ENCODE measurements at places on chromosomes 6 and 20.

DNA sequence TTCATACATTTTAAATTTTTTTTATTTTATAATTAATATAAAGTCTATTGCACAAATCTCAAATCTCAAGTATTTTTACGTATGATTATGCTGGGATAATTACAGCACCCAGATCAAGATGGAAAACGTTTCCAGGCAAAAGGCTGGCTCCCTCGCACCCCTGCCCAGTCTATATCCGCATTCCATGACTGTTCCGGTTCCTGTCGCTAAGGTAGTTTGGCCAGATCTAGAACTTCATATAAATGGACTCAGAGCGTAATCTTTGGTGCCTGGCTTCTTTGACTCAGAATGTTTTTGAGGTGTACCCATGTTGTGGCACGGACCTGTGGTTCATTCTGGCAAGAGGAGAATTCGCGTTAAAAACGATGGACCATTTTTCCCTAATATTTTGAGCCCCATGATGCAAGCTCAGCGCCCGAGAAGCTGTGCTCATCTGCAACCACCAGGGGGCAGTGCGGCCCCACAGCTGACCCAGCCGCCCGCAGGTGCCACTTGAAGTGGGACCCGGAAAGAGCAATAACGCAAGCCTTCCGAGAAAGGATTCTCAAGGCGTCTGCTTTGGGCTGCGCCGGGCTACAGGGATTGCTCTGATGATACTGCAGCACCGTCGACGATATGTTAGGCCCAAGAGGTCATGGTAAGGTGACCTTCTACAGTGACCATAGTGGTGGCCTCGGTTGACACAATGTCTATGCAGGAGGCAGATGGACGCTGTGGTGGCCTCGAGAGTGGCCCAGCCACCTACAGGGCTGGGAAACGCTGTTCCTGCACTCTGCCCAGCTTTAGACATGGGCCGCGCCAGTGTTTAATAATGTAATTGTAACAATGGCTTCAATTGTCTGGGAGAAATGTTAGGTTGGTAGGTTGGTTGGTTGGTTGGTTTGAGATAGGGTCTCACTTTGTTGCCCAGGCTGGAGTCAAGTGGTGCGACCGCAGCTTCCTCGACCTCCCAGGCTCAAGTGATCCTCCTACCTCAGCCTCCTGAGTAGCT is 160.1 kb downstream of the ZMYND8 start:
- DNase-seq, result peak; percentile 31

- DNase-seq, result no peak
Observed at GRCh38 chr6:17894905-17895304, 92.5 kb downstream of the KIF13A start.

DNA sequence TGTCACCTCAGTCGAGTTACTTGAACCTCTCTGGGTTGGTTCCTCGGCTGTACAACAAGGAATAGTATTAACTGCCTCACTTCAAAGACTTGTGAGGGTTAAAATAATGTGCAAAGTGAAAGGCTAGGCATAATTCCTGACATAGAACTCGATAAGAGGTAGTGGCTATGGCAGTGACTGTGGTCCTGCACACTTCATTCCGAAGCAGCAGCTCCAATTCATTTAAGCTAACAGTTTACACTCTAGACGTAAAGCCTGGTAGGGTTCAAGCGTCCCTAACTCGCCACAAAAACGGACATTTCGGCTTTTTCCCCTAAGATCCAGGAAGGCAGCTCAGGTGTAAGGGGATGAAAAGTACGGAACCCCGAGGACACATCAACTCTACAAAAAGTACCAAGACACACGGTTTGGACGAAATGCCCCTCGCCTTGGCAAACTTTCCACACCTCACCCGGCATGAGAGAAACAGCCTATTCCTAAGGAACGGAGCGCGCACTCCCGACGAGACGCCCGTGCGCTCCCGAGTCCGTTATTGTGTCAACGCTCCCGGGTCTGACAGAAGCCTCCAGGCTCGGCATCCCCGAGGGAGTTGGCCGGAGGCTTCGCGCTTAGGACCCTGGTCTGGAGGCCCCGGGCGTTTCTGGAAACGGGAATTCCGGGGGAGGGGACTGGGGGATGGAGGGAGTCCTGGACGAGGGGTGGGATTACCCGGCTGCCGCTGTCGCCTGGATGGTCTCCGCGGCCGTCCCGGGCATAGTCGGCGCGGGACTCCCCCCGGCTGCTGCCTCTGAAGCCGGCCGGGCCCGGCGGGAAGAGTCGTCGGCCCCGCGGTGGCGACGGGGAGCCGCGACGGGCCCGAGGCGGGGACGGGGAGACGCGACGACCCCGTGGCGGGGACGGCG is 937 bp downstream of the ZNF318 start:
- no peak for DNase-seq

DNA sequence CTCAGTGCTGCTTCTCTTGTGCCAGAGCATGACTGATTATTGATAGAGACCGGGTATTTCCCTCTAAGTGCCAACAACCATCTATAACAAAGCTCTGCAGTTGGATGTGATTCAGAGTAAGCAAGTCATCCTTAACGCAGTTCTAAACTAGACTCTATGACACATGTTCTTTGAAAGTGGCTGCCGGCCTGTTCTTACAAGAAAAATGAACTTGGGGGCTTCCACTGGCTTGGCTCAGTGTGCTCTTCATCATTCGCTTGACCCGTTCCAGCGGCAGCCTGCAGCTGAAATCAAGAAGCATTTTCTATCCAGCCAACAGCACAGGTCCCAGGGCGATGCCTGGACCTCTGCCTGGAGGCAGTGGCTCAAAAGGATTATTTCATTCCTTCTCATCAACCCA is 29.8 kb downstream of the GFOD1 start:
- DNase-seq, result no peak

DNA sequence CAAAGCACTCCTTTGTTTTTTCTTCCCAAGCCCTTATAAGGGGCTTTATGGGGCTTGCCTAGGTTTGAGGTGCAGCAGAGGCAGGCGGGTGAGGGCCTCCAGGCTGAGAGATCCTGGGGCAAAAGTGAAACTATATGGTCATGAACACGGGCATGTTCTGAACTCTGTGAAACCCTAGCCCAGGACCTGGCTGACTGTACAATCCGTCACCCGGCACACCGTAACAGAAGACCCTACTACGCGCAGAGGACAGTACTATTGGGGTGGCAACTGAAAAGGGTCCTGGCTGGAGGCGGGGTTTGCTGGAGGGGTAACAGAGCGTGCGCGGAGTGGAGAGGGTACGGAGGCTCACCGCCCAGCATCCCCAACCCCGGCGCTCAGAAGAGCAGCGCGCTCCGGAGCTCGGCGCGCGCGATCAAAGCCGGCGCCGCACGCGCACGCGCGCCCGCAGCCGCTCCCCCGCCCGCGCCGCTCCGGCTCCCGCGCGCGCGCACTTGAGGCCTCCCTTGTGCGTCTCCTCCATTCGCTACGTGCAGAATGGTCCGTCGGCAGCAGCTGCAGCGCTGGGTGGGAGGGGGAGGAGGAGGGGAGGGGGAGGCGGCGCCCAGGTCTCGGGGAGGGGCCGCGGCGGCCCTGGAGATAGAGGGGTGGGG is 54.2 kb downstream of the MRPL14 start:
- peak; percentile 57 for DNase-seq

- DNase-seq, result no peak
Observed at GRCh38 chr6:97456070-97456469, 173.1 kb upstream of the MMS22L start.

GRCh38 chr20:48736636-48737035 is 91.2 kb downstream of the PREX1 start:
- DNase-seq, result no peak

DNA sequence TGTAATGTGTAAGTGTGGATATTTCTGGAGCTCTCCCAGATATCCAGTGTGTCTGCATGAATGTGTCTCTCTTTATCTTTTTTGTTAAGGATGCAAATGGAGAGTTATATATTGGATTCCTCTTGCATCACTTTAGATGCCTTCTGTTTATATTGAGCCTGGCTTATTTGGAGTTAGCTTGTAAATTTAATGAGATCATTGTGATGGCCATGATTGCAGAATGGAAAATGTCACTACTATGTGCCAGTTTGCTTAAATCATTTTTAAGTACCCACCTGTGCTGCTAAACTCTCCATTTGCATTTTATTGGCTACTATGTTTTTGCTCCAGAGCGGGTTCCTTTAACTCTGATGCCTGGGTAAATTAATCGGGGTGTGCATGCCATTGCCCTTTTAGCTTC is 334.8 kb downstream of the UTRN start:
- DNase-seq, result no peak

- no peak for DNase-seq
Observed at GRCh38 chr6:11398451-11399326, 138.9 kb upstream of the TMEM170B start.

DNA sequence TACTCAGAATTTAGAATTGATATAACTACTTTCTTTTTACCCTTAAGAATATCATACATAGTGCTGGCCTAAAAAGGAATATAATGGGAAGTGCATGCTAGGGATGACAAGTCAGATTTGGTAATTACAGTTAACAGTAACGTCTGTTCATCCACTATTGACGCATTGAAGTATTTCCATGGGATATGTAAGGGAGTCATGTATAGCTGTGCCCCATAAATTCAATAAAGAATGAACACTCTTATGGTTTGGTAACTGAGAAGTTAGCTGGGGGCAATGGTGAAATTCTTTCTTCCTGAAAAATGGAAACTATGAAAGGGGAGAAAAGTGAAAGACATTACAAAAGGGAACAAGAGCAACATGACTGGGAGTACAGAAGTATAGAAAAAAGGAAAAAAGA is 2.6 kb upstream of the COL19A1 start:
- DNase-seq, result no peak

- DNase-seq, result no peak
Observed at GRCh38 chr6:84274856-84275255, 47.4 kb upstream of the CEP162 start.

DNA sequence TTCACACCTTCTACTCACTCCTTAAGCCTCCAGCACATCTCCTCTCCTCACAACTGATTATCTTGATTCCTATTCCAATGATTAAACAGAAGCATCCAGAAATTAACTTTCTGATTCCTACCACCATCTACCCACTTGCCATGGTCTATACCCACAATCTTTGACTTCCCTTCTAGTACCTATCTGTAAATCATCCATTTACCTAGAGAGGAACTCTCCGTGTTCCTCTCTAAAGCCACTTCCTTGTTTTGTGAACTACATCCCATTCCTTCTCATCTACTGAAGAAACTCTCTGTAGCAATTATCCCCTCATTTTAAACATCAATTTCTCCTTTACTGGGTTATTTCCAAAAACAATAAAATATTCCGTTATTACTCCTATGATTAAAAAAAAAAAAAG is 167.3 kb downstream of the ARHGAP18 start:
- DNase-seq, result no peak

- DNase-seq, result no peak
Observed at GRCh38 chr6:117469791-117470190, 12.7 kb upstream of the DCBLD1 start.

DNA sequence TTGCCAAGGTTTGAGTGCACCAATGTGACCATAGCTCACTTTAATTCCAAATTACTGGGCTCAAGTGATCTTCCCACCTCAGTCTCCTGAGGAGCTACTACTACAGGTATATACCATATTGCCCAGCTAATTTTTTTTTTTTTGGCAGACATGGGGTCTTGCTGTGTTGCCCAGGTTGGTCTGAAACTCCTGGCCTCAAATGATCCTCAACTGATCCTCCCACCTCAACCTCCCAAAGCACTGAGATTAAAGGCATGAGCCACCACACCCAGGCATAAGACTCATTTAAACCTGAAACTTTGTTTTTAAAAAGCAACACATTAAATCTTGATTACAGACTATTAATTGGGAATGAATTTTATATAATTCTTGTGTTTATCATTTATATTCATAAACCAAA is 67.7 kb downstream of the ARHGAP18 start:
- no peak for DNase-seq

GRCh38 chr6:167140589-167141474 is 16.9 kb downstream of the GPR31 start:
- DNase-seq, result no peak

- no peak for DNase-seq
Observed at GRCh38 chr6:45054610-45055009, 273.5 kb upstream of the RUNX2 start.

DNA sequence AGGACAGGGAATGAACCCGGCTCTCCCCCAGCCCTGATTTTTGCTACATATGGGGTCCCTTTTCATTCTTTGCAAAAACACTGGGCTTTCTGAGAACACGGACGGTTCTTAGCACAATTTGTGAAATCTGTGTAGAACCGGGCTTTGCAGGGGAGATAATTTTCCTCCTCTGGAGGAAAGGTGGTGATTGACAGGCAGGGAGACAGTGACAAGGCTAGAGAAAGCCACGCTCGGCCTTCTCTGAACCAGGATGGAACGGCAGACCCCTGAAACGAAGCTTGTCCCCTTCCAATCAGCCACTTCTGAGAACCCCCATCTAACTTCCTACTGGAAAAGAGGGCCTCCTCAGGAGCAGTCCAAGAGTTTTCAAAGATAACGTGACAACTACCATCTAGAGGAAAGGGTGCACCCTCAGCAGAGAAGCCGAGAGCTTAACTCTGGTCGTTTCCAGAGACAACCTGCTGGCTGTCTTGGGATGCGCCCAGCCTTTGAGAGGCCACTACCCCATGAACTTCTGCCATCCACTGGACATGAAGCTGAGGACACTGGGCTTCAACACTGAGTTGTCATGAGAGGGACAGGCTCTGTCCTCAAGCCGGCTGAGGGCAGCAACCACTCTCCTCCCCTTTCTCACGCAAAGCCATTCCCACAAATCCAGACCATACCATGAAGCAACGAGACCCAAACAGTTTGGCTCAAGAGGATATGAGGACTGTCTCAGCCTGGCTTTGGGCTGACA is 28.8 kb upstream of the ZBP1 start:
- no peak for DNase-seq

- DNase-seq, result no peak
Observed at GRCh38 chr6:100305209-100305869, 159.4 kb downstream of the SIM1 start.

DNA sequence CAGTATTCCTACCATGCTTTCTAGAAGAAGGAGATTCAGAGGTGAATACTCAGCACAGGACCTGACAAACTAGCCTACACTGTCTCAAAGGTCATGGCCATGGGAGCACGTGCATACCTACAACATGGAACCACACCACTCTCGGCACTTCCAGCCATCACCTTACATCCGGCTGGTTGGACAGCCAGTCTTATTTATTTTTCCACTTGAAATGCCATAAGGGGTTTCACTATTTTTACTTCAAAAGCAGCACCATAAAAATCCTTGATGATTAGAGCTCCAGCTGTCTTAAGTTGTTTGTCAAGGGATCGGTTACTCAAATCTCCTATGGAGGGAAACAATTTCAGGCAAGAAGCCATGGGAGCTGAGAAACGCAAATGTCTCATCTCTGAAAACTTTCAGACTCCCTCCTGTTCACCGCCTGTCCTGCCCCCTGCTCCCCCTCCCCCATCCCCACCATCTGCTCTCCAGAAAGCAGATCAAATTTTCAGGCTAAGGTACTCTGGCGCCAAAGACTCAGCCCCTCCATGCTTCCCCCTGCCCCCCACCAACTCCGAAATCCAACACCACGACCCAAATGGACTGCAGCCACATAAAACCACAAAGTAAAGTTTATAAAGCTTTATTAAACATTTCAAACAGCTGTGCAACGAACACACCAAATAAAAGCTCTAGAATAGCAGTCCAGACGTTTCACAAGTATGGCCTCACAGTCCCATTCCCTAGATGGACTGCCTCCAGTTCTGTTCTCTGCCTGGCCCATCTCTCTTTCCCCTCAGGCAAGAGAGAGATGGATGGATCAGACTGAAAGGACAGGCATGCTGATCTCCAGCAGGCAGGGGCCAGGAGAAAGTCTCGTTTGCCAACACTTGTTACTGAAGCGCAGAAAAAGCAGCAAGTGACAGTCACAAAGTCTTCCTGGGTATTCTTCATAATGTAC is 4.0 kb upstream of the NNAT start:
- no peak for DNase-seq

- no peak for DNase-seq
Observed at GRCh38 chr20:23279836-23280235, 70.8 kb upstream of the NXT1 start.
